ENCODE measurements at places on chromosomes 3 and 15.
A peak's percentile ranks its signal among the peaks of the same experiment; 100 is the strongest.

GRCh38 chr3:120170223-120170622 lies 76.0 kb upstream of the GSK3B start:
- DNase-seq, result no peak

DNA sequence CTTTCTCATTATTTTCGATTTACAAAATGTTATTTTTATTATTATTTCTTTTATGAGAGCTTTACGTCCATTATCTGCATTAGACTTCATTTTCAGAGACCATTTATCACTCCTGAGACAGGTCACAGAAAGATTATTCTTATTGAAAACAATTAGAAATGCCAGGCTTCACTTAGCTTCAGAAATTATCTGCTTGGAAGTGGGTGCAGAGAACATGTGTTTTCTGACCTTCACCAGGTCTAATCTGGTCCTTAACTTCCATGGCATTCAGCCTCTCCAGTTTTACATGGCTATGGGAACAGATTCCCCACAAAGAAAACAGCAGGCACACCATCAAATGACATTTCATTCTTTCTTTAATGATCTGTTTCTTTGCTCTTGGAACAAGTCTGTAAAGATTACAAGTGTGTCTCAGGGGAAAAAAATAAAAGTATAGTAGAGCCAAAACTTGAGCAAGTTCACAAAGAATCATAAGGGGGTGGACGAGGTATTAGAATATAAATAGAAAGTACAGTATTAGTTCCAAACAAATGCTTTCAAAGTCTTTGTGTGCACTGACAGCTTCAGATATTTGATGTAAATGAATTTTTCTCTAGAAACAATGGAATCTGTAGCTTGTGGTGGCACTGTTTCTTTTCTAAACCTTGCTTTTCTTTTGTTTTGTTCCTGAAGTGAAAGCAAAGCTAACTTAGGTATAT lies 294.2 kb upstream of the MEIS2 start:
- no peak for DNase-seq

GRCh38 chr3:24185738-24186384 lies 240.8 kb downstream of the NR1D2 start:
- peak; percentile 26 for DNase-seq

DNA sequence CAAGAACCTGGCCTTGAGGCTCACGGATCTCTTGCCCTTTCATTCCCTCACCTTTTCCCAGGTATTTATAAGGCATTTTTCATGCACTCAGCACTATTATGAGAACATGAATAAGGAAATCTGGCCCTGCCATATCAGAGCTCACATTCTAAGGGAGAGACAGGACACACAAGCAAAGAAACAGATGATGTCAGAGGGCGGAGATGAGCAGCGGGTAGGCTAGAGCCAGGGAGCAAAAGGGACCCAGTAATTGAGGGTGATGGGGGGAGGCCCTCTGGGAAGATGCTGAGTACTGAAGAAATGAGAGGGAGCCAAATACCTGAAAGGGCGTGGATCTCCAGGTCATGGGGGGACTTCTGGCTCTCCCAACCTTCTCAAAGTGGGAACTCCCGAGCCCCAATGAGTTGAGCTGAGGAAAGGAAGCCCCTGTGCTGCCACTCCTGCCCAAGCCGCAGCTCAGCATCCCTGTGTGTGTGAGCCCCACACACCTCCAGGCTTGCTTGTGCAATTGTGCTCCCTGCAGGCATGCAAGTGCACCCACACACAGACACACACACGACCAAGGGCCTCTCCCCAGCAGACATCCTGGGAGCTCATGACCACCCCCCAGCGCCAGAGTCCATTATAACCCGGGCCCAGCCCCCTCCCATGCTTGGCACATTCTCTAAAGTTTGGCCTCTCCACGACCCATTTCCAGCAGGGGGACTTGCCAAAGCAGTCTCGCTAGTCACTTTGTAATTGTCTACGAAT lies 81.4 kb upstream of the PXYLP1 start:
- DNase-seq, result no peak

- no peak for DNase-seq
Measured at GRCh38 chr3:134799393-134799792, 4.3 kb downstream of the EPHB1 start.

GRCh38 chr3:101995371-101996046 lies 146.2 kb downstream of the NFKBIZ start:
- no peak for DNase-seq

DNA sequence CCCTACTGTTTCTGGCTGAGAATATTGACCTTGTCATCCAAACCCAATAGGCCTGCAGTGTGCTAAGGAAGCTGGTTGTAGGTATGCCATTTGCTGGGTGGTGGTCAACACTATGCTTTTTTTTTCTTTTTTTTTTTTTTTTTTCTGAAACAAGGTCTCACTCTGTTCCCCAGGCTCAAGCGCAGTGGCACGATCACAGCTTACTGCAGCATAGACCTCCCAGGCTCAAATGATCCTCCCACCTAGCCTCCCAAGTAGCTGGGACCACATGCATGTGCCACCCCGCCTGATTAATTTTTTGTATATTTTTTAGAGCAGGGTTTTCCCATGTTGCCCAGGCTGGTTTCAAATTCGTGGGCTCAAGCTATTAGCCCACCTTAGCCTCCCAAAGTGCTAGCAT lies 35.7 kb upstream of the RHO start:
- no peak for DNase-seq

DNA sequence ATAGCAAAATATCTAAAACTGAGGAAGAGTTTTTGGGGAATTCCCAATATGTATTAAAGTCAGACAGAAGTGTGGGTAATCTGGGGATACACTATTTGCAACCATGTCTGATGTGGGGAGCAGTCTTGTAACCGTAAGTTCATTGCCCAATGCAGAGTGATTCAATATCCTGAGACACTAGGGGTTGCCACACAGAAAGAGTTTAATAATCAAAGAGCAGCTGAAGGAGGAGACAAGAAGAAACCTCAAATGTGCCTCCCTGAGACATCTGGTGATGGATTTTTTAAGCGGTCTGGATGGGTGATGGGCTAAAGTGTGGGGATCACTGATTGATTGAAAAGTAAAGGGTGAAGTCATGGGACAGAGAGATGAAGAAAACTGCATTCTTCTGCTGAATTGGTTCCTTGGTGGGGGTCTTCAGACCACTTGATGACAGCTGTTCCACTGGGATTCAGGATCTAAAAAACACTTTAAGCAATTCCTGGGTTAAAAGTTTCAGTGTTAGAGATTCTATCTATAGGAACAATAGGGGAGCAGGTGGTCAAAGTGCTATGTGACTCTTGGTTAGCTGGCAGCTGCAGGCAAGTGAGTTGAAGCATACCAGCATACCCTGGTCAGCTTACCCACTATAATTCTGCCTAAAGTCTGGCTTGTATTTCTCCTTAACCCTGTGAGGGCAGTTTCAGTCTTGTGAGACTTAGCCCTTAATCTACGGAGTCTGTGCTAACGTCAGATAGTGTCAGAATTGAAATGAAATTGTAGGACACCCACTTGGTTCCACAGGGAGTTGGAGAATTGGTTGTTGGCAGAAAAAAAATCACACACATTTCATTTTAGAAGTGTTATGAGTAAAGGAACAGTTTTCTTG lies 425.9 kb upstream of the TGFBR2 start:
- DNase-seq, result no peak

DNA sequence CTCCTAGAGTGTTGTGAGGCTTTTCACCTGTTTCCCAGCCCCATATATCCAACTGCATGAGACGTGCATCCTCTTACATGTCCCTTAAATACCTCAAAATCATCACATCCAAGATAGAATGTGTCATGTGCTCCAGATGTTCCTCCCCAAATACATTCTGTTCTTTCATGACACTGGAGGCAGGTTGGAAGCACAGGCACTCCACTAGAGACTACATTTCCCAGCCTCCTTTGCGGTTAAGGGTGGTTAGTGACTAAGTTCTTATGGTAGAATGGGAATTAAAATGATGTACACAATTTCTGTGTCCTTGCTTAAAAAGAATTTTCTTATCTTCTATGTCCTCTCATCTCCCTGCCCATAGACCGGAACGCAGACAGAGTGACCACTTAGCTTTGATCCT lies 34.3 kb downstream of the TMEM40 start:
- DNase-seq, result no peak

- DNase-seq, result no peak
Measured at GRCh38 chr3:41209646-41210045, 10.3 kb downstream of the CTNNB1 start.

GRCh38 chr3:197124713-197125112 lies 95.1 kb upstream of the MELTF start:
- DNase-seq, result no peak

DNA sequence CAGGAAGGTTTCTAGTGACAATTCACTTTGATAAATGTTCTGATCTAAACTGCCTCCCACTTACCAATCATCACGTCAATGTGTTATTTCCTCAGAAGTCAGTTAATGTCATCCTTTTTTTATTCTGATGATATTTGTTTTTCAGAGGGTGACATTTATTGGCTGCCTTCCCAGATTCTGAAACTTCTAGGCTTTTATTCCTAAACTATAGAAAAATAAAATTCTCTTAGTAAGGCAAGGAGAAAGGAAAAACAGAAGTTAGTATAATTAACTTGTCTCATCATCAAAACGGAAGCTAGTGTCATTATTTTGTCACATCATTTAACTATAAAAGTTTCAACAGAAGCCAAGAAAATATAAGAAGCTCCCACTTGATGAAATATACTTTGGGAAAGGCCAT lies 100.0 kb upstream of the C3orf80 start:
- DNase-seq, result no peak

- DNase-seq, result no peak
Measured at GRCh38 chr3:45188719-45189659, 37.1 kb downstream of the TMEM158 start.

DNA sequence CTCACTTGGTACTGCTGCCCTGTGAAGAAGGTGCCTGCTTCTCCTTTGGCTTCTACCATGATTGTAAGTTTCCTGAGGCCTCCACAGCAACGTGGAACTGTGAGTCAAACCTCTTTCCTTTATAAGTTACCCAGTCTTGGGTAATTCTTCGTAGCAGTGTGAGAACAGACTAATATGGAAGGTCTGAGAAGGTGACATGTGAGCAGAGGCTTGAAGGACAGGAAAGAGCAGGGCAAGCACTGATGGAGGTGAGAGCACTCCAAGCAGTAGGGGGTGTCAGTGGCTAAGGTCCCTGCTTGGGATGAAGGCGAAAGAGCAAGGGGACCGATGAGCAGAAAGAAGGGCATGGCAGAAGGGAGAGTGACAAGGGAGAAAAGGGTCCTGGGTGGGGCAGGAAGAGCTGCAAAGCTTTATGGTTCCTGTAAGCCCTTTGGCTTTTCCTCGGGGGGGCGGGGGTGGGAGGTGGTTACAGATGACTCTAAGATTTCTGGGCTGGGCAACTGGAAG lies 3.5 kb downstream of the EIF4E3 start:
- no peak for DNase-seq

GRCh38 chr3:124529826-124530571 lies 200.3 kb upstream of the UMPS start:
- DNase-seq, result no peak

DNA sequence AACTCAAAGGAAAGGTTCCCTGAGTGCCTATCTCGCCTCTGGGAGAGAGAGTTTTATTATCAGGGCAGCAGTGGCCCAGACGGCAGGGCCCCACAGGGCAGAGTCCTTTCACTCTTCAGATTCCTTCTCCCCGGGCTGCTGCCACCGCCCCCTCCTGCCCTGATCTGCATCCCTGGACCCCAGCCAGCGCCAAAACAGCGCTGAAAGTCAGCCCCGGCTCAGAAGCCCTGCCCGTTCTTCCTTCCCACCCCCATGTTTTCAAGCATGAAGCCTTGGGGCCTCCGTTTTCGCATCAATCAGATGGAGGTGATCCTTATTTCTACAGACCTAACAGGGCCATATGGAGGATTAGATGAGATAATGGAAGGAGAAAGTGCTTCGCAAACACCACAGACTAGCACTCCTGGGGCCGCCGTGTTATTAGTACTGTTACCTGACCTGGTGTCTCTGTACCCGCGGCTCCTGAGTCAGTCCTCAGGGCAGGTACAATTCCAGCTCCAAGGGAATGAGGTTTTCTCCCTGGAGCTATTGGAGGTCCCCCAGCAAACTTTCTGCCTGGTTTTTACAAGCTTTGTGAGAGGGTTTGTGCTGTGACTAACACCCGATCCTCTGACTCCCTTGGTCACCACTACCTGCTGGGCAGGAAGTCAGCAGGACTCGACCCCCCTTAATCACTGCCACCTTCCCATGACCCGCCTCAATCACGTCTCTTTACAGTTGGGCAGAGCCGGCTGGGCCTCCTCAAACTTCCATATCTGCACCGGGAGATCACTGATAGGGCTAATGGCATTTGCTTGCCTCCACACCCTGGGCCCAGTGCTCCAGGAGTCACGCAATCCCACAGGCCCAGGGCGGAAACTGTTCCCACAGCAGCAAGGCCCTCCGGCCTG lies 39.5 kb upstream of the TSEN2 start:
- DNase-seq, result no peak

DNA sequence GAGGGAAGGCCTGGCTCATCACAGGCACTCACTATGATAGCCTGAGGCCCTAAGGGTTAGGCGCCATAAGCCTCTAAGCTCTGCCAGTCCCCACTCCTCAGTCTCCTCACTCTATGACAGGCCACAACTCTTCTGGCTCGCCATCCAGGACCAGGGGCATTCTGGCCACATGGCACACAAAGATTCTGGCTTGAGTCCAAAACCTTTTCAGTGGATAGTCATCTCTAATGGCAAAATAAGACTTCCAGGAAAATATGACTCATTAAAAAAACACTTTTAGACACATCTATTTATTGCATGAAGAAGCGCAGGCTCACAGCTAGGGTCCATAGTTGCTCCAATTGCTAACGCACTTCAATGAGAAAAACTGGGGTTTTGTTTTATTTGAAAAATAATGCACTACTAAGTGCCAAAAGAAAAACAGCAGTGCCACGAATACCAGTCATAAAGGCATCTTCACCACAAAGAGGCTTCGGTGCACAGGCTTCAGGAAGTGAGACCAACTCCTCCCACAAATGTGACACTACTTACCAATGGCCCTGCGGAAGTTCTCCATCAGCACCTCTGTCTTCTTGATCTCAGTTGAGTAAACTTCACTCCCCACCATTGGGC lies 11.1 kb downstream of the RUVBL1 start:
- no peak for DNase-seq

DNA sequence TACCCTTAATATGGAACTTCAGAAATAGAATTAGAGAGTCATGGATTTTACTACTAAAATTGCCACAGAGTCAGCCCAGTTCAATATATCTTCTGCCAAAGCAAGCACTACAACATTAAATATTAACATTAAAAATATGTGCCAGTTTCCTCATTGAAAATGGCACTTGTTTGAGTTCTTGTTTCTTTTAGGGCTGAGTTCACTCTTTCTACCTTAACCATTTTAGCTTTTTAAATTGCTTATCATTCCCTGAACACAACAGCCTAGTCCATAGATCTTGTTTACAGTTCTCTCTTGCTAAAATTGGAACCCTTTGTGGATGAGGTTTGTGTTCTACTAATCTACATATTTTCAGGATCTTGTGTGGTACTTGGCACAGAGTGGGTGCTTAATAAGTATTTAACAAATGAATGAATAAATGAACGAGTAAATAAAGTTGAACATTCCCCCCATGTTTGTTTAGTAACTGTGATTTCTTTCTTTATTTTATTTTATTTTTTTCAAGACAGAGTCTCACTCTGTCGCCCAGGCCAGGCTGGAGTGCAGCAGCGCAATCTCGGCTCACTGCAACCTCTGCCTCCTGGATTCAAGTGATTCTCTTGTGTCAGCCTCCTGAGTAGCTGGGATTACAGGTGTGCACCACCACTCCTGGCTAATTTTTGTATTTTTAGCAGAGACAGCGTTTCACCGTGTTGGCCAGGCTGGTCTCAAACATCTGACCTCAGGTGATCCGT lies 46.0 kb upstream of the SLC7A14 start:
- DNase-seq, result no peak

- DNase-seq, result no peak
Measured at GRCh38 chr15:52221730-52222129, 30.5 kb upstream of the GNB5 start.
